ENCODE measurements at places on chromosomes 7 and 10.

DNA sequence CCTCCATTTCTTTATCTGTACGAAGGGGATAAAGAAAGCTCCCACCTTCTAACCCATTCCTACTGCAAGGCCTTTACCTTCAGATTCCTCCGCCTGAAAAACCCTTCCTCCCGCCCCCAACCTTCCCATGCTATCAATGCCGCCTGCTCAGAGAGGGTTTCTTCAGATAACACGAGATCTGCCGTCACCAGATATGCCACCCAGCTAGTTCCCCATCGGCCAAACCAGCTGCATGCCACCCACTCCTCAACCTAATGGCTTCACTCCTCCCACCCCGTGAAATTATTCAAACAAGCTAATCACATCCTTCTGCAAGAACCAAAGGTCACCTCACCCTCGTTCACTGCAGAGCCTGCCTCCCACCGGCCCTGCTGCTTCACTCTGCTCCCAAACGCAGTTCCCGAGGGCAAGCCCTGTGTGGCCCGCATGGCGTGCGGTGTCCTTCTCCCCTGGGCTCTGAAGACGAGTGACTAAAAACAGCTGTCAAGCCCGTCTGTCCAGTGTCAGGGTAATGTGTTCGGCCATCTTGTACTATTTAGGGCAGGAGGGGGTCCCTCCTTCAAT lies 46.8 kb upstream of the TMEM213 start:
- no peak for DNase-seq

GRCh38 chr10:8477300-8477699 lies 422.8 kb downstream of the GATA3 start:
- DNase-seq, result no peak

- DNase-seq, result no peak
Measured at GRCh38 chr10:16483241-16483917, 38.3 kb downstream of the C1QL3 start.

DNA sequence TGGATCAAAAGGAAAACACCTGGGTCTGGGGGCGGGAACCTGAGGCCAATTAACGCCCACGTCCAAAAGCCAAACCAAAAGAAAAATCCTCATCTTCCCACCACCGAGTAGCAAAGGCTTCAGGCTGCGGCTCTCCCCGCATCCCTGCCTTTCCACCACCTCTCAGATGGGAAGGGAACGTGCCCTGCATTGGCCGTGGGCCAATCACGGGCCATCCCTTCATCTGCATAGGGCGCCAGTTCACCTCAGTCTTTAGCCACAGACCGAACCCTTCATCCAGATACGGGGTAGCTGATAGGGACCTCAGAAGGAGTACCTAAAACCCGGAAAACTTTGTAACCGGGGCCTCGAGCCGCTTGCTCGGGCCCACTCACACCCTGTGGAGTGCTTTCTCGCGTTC lies 626 bp downstream of the PRPF18 start:
- DNase-seq, result no peak

GRCh38 chr7:131357282-131357880 lies 29.7 kb downstream of the MKLN1 start:
- no peak for DNase-seq

DNA sequence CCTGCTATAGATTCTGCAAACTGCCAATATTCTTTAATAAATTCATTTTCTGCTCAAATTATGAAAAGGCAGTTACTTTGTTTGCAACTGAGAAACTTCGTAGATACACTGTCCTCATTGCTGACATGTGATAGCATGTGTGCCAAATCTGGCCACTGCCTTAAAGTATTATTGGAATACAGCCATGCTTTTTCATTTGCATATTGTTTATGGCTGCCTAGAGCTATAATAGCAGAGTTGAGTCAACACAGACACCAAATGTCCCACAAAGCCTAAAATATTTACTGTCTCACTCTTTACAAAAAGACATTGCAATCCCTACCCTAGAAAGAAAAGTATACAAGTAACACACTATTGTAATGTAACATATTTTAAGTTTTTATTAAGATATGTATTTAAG lies 647.4 kb downstream of the XPNPEP1 start:
- no peak for DNase-seq

- DNase-seq, result no peak
Measured at GRCh38 chr7:8357536-8357935, 75.9 kb upstream of the NXPH1 start.

DNA sequence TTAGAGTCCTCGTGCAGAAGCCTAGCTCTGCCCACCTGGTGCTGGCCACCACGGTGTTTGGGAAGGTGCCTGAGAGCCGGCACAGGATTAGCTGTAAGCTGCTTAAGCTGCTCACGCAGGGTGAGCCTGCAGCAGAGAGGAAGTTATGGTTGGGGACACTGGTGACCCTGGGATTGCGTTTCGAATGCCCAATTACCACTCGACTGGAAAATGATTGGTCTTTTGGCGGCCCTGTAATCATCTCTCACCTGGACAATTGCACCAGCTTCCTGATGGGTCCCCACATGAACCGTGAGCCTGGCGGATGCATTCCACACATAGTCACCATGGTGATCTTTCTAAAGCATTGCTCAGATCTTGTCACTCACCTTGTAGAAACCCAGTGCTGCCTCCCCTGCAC lies 442.3 kb upstream of the ZMIZ1 start:
- DNase-seq, result no peak

- no peak for DNase-seq
Measured at GRCh38 chr7:76051840-76052239, 3.9 kb downstream of the MDH2 start.

DNA sequence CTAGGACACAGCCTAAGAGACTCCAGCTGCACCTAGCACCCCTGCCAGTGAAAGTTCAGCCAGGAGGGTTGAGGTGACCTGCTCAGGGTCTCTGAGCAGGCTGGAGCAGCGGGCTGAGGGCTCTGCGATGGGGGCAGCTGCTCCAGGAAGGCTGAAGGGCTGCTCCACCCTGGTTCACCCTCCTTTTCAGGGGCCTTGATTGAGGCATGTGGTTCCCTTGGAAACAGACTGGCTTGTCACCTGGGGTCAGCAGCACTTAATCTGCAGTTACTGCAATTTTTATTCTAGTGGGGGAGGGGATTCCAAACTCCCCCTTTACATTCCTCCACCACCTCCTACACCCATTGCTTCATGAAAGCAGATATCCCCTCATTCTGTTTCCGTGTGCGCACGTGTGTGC lies 85.3 kb upstream of the UNC5B start:
- no peak for DNase-seq

- no peak for DNase-seq
Measured at GRCh38 chr7:157831143-157831905, 494.5 kb downstream of the DNAJB6 start.

DNA sequence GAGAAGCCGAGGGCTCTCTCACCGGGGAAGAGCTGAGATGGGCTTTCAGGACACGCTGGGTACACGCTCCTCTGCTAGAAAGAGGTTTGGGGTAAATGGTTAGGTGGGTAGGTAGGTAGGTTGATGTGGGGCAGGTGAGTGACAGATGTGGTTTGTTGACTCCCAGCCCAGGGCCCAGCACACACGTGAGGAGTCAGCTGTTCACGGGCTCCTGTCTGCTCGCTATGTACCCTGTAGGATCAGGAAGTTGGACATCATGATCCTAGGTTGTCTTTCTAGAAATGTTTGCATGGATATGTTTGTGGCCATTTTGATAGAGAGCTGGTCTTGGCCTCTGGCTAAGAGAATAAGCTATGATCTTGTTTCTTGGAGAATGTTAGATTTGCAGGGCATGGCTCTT lies 109.0 kb downstream of the TACC2 start:
- DNase-seq, result no peak

Measured in fibroblast of skin of abdomen (primary cell).